T-helper 1 cell treated with Interleukin-12 subunit alpha and Interleukin-12 subunit beta and Interleukin-4 antibody, amounts not matched to agents 30 ng/mL and 1 ng/mL, for 36 hours (primary cell): ENCODE measurements at places on chromosomes 1 and 21. TPM values are rescaled to one million over a fixed set of nuclear protein-coding genes. Genes with fewer than 3 reads are reported as not detected.

ELAPOR1 gene
- 5.7 and 6.8 TPM in 2 replicates for total RNA-seq

TMEM269 gene
- total RNA-seq = 0.32 and 0.54 TPM in 2 replicates

SIM2 gene
- total RNA-seq = 0.22 and 0.44 TPM in 2 replicates

SAMD11 gene
- total RNA-seq = not detected in 2 replicates

PHLDA3 gene
- total RNA-seq = 28.1 and 29.4 TPM in 2 replicates

ZFP69B gene
- total RNA-seq = 5.9 and 6.3 TPM in 2 replicates

KCNN3 gene
- total RNA-seq = 0.07 and 0.27 TPM in 2 replicates

SPRR1A gene
- not detected in 2 replicates for total RNA-seq

LMX1A gene
- total RNA-seq = not detected in 2 replicates

OLFM3 gene
- total RNA-seq = not detected in 2 replicates

OSCP1 gene
- total RNA-seq = 0.41 TPM in 1 of 2 replicates, not detected in the other

PTPRC gene
- total RNA-seq = 762 and 773 TPM in 2 replicates

CCDC27 gene
- total RNA-seq = not detected in 2 replicates

NHLH1 gene
- 0.85 and 0.93 TPM in 2 replicates for total RNA-seq

FH gene
- total RNA-seq = 53.8 and 55.3 TPM in 2 replicates
